ENCODE measurements at places on chromosomes 11 and 22. TPM values are rescaled to one million over a fixed set of nuclear protein-coding genes. Genes with fewer than 3 reads are reported as not detected.

Gene RIC8A
- total RNA-seq: 113 TPM

- no peak for DNase-seq
Measured at GRCh38 chr22:50633086-50633485, 5.1 kb upstream of the ARSA start.

- peak; percentile 25 for DNase-seq
Measured at GRCh38 chr22:50738649-50739227, 734 bp downstream of the ACR start.

Gene OR2D2
- not detected for total RNA-seq

Gene DEUP1
- not detected for total RNA-seq

GRCh38 chr11:20087118-20087521, 73.2 kb downstream of the DBX1 start:
- no peak for DNase-seq

Data from activated CD8-positive, alpha-beta memory T cell treated with anti-CD3 and anti-CD28 coated beads, Interleukin-2, amount 10 ng/mL, durations not matched to agents 7 days and 5 days (primary cell).